ENCODE measurements at places on chromosomes 3 and 15.

- peak; percentile 83 for DNase-seq
Observed at GRCh38 chr3:104132566-104133403, 1233.9 kb upstream of the ALCAM start.

DNA sequence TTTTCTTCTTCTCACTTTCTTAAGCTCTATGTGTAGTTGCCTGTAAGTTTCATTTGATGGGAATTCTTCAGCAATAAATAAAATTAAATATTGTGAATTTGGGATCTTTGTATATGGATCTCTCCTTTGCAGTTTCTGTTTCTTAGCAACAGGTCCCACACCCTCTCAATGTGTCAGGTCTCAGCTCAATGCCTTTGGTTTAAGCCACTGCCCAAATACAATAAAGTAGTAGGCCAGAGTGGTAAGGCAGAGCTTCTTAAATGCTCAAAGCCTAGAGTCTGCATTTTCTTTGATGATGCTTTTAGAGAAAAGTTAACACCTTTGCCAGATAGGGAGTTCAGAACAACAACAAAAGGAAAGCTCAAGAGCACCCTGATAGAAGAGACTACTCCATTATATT is 343.7 kb downstream of the NSUN3 start:
- no peak for DNase-seq

DNA sequence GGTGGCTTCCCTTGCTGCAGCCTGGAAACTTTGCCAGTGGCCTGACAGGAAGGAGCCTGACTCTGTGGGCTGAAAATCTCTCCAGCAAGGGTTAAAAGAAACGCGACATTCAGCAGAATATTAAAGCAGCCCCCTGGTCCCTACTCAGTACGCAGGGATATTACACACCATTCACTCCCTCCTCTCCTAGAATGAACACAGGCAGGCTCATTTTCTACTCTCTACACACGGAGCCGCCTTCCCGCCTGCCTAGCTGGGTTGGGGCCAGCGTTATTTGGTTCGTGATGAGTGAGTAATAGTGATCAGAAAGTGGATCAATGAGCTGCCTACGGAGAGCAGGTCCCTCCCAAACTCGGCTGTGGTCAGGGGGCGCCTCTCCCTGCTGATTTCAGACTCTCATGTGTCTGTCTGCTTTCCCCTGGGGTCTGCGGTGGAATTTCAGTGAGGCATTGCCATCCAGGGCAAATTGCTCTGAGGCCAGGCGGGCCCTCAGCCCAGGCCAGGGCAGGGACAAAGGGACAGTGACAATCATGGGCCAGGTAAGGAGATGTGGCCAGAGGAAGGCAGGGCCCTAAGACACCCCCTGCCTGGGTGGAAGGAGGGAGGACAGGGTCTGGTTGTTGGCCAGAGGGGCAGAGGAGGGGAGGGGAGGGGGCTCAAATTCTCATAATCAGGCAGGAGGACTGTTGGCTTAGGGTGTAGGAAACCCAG is 2.8 kb downstream of the EPHB1 start:
- no peak for DNase-seq

DNA sequence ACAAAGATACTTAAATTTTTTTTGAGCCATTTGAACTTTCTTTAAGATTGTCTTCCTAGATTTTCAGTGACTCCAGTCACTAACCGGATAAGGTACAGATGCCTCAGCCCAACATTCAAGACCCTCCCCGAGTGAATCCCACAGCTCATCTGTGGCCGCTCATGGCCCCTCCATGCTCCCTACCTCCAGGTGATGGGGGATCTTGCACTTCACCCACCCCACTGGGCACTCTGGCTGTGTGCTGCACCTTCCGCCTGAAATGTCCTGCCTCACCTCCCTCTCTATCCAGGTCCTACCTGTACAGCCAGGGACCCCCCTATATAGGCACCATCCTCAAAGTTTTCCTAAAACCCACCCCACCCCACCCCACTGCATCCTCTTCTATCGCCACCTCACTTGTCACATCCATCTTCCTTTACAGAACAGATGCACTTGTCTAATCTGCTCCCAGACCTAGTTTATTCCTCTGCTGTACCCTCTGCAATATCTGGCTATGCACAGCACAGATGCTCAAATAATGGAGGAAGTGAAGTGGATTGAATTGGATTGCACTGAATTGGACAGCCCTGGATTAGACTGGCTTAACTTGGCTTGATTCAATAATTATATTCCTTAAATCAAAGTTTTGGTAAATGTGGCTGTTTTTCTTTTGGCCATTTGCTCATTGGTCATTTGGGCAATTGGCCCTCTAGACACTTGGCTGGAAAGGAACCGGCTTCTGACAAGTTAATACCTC is 24.5 kb downstream of the NTRK3 start:
- DNase-seq: no peak

GRCh38 chr3:23809294-23809693 is 3.5 kb downstream of the UBE2E1 start:
- DNase-seq: no peak

DNA sequence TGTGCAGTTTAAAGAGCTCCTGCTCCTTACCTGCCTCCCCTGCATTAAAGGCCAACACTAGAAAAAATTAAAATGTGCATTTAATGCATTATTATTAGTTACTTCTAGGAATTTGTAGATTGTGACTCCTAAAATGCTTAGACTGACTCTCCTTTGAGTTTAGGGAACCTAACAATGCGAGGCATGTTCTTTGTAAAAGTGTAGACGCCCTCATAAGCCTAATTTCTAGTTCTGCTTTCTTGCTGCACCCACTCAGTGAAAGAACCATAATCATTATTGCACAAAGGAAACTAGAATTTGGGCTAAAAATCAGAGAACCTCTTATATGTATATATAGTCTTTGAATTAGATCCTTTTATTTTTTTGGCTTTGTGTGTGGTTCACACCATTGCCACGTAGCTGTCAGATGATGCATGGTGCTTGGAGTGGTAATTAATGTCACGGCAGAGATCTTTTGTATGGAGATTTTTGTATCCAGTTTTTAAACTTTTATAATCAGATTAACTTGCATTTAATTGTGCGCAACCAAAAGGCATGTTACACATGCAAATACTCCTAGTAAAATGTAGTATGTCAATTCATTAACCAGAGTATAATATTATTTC is 710 bp downstream of the ABHD10 start:
- peak; percentile 22 for DNase-seq

GRCh38 chr3:43906849-43907507 is 216.2 kb downstream of the ABHD5 start:
- DNase-seq: no peak

- no peak for DNase-seq
Observed at GRCh38 chr3:16877911-16878310, 6.8 kb upstream of the PLCL2 start.

- DNase-seq: no peak
Observed at GRCh38 chr15:62775932-62776331, 266.6 kb upstream of the TPM1 start.

DNA sequence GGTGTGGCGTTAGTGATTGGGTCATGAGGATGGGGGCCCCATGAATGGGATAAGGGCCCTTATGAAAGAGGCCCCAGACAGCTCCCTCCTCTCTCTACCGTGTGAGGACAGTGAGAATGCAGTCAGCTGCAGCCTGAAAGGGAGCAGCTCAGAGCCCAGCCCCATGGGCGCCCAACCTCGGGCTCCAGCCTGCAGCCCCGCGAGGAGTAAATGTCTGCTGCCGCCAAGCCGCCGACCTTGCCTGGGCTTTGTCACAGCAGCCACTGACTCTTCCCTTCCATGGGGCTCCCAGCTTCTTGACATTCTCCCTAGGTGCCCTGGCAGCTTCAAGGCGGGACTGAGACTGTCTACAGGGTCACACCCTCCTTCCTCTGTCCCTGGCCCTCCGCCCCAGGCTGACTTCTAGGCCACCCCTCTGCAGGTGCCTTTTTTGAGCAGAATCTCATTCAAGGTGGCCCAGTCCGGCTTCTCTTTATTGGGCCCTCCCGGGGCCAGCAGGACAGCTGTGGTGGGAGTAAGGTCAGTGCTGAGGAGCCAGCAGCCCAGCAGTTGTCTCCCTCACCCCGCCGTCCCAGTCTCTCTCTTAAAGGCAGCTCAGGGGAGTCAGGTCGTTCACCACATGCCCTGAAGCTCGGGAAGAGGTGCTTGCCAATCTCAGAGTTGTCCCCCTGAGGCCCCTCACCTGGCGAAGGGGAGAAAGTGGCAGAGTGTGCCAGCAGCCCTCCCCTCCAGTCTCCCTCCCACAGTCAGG is 18.7 kb upstream of the PRR20G start:
- no peak for DNase-seq

- DNase-seq: no peak
Observed at GRCh38 chr3:63135367-63135766, 142.7 kb upstream of the SYNPR start.

DNA sequence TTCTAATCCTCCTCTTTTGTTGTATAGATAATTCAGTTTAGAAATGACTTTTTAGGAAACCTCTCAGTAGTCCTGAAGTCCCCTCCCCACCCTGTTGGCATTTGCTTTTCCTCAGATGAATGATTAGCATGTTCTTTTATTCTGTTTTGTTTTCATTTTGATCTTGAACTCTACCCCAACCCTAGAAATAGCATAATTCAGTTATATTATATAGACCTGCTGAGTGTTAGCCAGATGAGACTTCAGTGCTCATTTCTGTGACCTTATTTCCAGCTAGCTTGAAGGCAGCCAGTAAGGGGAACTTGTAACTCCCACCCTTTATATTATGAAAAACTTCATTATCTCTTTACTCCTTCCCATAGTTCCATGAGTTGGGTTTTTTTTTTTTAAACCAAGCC is 41.2 kb downstream of the SNRK start:
- no peak for DNase-seq

- no peak for DNase-seq
Observed at GRCh38 chr3:147356145-147356908, 50.0 kb downstream of the ZIC4 start.

GRCh38 chr3:143171141-143171980 is 51.8 kb downstream of the CHST2 start:
- peak; percentile 90 for DNase-seq

DNA sequence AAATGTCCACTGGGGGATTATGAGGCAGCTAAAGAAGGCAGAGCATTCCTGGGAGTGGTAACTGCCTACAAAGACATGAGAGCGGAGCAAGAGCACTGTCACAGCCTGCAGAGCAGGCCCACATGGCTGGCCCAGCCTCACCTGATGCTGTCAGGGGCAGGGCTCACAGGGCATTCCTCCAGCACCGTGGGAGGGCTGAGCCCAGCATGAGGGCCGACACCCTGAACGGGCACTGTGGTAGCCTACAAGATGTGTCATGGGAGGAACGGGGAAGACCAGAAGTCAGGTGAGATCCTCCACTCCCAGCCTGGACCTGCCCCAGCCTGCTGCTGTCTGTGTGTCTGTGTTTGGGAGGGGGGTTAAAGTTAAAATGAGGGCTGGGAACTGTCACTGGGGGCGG is 30.1 kb downstream of the CCDC12 start:
- DNase-seq: no peak

- DNase-seq: no peak
Observed at GRCh38 chr15:85541744-85542143, 161.3 kb downstream of the AKAP13 start.

- DNase-seq: no peak
Observed at GRCh38 chr3:195893916-195894465, 14.4 kb downstream of the TNK2 start.

DNA sequence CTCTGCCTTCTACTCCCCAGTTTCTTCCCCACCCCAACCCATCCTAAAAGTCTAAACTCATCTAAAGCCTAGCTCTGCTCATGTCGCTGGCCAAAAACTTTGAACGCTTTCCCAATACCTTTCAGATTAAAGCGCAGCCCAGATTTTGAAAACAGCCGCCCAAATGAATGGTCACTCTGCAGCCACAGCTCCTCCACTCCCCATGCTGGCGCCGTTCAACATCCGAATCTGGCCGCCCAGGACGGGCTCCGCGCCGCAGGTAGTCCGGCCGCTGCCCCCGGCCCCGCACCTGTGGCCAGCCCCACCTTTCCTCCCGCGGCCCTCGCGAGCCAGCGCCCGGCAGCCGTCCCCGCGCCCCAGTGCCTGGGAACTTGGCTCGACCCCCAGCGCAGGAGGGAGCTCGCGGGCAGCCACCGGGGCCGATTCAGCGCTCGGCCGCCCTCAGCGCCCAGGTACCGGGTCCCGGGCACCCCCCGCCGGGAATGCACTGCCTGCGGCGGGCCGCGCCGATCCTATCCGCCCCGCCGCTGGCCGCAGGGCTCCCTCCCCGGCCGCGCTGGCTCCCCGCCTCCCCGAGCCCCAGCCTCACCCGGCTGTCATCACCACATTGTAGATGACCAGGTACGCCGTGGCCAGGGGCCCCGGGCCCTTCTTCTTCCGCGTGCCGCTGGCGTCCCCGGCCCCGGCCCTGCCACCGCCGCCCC is 417 bp downstream of the HACD2 start:
- DNase-seq: no peak

- DNase-seq: no peak
Observed at GRCh38 chr3:110902453-110903085, 169.0 kb upstream of the NECTIN3 start.

DNA sequence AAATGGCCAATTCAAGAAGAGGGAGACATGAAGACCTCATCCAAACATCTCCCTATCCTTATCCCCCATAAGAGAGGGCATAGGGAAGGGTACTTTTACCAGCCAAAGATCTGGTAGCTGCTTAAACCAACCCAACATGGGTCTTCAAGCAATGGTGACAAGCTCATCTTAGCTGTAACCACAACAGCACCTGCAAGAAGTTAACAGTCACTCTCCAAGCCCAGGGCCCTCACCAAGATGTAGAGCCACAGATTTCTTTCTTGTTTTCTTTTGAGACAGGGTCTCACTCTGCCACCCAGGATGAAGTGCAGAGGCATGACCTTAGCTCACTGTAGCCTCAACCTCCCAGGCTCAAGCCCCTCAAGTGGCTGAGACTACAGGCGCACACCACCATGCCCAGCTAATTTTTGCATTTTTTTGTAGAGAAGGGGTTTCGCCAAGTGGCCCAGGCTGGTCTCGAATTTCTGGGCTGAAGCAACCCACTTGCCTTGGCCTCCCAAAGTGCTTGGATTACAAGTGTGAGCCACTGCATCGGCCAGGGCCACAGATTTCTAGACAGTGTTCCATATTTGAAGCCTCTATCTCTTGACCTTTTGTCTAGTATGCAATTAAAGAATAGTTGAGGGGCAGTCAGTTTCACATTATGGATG is 57.1 kb downstream of the DHX30 start:
- DNase-seq: no peak

GRCh38 chr15:88401996-88402656 is 65.1 kb downstream of the MRPL46 start:
- no peak for DNase-seq

DNA sequence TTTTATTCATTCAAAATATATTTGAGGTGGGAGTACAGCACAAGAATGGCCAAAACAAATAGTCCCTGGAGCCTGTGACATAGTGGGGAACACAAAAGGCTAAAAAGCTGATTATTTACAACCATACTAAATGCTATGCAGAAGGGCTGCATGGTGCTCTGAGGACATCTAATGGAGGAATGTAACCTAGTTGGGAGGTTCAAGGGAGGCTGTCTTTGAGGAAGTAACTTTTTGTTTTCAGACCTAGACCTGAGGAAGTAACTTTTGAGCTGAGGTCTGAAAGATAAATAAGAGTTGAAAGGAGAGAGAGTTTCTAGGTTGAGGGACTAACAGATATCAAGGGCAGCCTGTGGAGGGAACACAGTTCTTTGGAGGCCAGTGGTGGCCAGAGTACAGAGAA is 34.8 kb upstream of the RASA2 start:
- DNase-seq: peak; percentile 66
